Stimulated activated CD4-positive, alpha-beta T cell treated with anti-CD3 and anti-CD28 coated beads, Interleukin-1b, Interleukin-23, amount 100 ng/mL, for 1 hour (primary cell): ENCODE measurements at places on chromosomes 4 and X.

GRCh38 chrX:102546828-102547493 is 30.4 kb upstream of the TMSB15A start:
- DNase-seq, result no peak

DNA sequence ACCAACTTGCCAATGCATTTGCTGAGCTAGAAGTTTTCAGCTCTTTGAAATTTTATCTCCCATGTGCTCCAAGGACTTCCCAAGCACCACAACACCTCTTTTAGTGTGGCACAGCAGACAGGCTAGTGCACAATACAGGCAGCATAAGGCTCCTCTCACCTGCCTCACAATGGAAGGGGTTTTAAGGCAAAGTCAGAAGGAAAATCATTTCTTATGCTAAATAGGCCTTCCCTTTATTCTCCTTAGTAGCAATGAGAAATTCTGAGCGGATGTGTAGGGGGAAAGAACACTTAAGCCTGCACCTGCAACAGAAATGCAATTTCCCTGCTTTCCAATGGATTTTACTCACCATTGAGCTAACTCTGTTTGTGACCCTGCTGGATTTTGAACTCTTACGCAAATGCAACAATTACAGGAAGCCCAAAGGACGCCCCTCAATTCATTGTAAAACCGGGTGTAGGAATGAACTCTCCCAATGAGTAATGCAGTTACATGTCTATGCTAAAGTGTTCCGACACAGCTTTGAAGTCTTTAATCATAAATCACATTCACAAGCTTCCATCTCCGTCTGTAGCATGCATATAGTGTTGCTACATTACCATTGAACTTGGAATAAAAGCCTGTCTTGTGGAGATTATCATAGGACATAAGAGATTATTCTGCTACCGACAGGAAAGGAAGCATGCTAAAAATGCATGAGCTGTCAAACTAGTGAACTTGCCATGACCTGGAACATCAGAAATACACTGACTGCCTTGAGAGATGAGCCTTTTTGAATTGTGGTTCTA is 1084.9 kb downstream of the RPA4 start:
- DNase-seq, result no peak

DNA sequence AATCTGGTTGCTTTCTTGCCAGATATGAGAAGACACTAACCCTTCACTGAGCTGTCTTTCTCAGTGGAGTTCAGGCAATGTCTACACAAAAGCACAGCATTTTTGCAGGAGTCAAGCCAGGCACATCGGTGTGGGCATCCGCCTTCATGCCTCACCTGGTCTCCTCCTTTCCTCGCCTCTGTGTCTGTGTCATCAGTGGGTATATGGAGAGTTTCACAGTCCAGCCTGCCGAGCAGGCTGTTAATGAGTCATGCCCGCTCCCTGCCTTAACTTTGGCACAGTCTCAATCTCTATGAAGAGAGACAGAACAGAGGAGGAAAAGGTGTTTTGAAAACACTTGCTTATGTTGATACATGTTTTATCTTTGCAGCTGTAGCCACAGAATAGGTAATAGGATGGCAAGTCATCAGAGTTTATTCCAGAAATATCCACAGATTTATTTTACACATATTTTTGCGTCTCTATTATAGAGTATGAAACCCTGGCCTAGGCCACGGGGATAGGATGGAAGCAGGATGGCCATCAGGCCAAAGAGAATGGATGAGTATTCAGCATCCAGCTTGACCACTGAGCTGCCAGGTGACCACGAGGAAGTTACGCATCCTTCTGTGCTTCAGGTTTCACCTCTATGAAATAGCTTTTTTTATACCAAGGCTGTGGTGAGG is 32.8 kb upstream of the MAML3 start:
- DNase-seq, result no peak

DNA sequence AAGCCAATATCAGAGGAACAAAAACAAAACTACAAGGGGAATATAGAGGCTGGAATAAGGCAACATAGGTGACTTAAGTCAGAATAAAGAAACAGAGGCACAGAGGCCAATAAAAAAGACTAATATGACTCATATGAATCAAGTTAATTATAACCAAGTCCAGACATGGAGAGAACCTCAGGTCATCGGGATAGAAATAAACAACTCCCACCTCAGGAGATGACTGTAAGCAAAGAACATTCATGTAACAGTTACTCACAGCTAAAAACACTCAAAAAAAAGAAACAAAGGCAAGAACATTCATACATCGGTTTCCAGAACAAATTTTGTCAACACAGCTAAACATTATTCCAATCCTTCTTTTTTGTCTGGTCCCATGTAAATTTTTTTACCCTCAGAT is 60.3 kb upstream of the RXFP1 start:
- DNase-seq, result no peak

DNA sequence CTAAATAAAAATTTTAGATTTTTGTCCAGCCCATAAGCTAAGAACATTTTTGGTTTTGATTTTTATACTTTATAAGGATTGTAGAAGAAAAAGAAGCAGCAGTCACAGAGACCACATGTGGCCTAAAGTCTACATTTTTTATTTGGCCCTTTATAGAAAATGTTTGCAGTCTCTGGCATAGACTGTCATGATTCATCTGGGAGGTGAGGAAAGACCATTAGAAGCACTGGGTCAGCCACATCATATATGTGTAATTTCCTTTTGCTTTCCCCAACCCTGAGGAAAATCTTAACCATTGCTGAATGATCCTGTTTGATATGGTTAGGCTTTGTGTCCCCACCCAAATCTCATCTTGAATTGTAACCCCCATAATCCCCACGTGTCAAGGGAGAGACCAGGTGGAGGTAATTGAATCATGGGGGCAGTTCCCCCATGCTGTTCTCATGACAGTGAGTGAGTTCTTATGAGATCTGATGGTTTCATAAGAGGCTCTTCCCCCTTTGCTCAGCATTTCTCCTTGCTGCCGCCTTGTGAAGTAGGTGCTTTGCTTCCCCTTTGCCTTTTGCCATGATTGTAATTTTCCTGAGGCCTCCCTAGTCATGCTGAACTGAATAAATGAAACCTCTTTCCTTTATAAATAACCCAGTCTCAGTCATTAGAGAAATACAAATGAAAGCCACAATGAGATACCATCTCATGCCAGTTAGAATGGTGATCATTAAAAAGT is 12.1 kb upstream of the COPS4 start:
- no peak for DNase-seq

- DNase-seq, result no peak
These were observed 56.4 kb upstream of the SPANXN1 start for GRCh38 chrX:145190801-145191389.

GRCh38 chr4:3854661-3855060 is 88.5 kb downstream of the ADRA2C start:
- no peak for DNase-seq

GRCh38 chrX:48076343-48076742 is 4.9 kb upstream of the ZNF630 start:
- DNase-seq, result no peak

DNA sequence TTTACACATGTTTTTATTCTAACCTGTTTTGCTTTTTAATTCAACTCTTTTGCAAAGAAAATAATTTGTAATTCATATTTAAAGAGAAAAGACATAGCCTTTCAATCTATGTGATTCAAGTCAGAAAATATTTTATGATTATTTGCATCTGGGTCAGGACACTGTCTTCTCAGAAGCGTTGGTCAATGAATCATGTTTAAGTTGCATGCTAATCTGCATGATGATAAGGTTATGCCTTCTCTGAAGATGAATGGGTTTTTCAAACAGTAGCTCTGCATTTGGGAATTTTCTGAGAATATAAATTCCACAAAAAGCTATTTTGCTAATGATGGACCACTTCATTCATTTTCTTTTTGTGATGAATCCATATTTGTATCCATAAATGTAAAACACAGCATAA is 282.5 kb downstream of the TMA16 start:
- no peak for DNase-seq

- DNase-seq, result no peak
These were observed 52.7 kb downstream of the CPLX1 start for GRCh38 chr4:773214-773613.

DNA sequence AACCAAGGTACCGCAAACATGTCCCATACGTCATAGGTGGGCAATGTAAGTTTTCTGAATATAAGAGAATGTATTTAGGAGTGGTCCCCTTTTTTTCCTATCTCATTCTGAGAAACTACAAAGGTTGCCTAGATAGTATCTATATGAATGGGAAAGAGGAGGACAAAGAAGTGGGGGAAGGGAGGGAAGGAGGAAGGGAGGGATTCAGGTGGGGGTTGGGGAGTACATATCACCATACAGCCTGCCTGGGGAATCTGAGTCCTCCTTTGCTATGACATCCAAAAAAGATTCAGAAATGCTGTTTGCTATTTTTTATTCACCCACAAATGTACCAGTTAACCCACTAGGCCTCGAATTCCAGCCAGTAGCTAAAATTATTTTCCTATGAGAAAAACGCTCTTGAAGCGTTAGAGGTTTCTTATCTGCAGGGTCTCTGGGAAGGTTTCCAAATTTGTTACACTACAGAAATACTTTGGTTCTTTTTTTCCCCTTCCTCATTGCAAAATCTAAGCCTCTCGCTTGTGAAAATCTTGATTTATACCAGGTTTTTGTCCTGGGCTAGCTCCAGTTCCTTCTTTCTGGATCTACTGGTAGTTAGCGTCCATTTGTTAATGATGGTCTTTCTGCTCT is 212.9 kb downstream of the NSUN7 start:
- DNase-seq, result no peak

DNA sequence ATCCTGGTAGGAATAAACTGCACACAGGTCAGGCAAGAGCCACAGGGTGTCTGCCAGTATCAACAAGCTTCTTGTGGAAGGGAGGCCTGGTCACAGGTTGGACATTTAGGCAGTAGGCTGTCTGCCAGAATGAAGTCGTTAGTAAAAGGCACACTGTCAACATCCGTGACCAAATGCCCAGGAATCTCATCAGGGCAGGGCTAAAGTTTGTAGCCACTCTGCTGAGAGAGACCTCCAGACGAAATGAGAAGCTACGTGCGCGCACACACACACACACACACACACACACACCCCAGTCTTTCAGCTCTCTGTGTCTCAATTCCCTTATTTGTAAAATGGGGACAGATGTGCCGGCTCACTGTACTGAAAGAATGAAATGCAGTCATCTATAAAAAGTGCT is 408.7 kb upstream of the ZFP42 start:
- no peak for DNase-seq

DNA sequence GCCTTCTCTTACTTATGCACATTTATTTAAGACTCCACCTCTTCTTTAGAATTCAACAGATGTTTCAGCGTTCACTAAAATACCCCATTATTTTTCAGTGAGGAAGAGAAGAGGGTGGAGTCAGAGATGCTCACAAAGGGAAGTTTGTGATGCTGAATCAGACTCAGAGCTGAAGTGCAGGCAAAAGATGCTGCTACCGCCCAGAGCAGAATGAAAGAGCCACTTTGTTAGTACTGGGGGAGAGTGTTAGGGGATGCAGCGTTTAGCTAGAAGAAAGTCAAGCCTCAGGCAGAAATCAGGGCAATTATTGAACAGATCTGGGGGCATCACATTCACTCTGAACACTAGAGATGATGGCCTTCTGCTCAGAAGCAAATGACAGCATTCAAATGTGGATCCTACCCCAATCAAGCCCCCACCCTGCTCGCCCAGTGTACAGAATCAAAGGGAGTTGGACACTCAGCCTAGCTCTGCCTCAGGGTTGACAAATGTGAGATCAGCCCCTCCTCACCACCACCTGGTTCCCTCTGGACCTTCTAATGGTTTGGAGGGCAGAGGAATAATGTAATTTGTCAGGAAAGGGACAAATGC is 138.3 kb downstream of the UNC5C start:
- no peak for DNase-seq

DNA sequence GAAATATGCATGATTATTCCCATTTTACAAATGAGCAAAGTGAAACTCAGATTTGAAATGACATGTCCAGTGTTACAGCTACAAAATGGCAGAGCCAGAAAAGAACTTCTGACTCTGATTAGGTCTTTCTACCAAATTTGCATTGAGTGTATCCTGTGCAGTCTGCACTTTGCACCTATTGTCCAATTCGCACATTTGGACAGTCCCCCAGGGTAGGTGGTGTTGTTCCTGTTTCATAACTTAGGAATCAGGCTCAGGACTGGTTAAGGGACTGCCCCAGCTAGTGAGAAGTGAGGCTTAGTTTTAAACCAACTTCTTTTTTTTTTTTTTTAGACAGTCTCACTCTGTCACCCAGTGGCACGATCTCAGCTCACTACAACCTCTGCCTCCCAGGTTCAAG is 137.9 kb upstream of the NALF2 start:
- no peak for DNase-seq

DNA sequence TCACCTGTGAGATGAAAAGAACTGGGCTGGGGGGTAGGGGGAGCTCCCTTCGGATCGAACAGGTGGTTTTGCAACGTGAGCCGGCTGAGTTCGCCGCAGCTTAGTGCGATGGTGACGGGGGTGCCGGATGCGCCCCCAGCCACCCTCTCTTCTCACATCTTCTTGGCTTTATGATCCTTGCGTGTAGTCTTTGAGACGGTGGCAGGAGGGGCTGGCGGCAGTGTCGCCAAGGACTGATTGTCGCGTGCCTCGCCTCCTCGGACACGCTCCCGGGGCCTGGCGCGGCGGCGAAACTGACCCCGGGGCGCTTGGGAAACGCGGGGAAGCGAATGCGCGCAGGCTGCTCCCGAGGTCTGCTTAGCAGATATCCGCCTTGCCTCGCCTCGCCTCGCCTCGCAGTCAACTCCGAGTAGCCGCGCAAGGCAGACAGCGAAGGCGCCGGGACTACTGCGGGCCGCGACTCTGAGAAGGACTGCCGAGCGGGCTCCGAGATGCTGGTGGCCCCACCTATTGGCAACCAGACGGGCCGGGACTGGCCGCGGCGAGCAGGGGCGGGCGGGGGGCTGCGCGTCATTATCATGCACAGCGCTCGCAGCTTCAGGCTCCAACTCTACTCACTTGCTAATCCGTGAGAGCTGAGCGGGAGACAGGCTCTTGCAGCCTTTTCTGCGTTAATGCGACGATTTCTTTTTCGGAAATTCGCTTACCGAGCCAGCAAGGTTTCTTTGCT is 1.5 kb downstream of the GRID2 start:
- no peak for DNase-seq

- DNase-seq, result no peak
These were observed 695 bp upstream of the PIGA start for GRCh38 chrX:15336023-15336413.

DNA sequence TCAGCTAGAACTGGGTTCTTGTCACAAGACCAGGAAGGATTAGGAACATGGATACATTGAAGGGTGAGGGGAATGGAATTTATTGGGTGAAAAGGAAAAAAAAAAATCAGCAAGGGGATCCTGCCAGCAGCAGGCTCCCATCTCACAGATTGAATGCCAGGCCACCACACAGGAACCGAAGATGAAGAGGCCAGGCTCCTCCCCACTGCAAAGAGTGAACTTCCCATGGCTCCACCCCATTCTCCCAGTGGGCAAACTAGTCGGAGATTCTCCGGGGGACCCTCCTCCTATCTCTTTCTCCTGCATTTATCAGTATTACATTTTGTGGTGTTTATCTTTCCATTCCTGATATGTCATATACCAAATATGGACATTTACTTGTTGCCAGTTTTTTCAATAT is 46.0 kb upstream of the MAGED1 start:
- no peak for DNase-seq

- no peak for DNase-seq
These were observed 6.9 kb downstream of the F11 start for GRCh38 chr4:186272699-186273391.
